ENCODE measurements at places on chromosomes 16 and 17.

GRCh38 chr17:29039764-29040598 is 3.0 kb upstream of the PIPOX start:
- no peak for DNase-seq

DNA sequence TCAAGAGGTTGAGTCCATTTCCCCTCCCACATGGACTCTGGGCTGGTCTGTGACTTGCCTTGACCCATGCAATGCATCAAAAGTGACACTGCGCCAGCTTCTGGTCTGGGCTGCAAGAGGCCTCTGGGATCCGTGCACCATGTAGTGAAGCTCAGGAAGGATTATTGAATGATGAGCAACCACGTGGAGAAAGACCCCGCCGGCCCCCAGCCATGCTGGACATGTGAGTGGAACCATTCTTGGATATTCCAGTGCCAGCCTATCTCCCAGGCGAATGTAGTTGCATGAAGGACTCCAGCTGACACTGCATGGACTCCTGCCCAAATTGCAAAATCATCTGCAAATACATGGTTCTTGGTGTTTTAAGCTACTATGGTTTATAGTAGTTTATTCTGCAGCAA is 7.6 kb upstream of the ALOX15B start:
- DNase-seq: no peak

DNA sequence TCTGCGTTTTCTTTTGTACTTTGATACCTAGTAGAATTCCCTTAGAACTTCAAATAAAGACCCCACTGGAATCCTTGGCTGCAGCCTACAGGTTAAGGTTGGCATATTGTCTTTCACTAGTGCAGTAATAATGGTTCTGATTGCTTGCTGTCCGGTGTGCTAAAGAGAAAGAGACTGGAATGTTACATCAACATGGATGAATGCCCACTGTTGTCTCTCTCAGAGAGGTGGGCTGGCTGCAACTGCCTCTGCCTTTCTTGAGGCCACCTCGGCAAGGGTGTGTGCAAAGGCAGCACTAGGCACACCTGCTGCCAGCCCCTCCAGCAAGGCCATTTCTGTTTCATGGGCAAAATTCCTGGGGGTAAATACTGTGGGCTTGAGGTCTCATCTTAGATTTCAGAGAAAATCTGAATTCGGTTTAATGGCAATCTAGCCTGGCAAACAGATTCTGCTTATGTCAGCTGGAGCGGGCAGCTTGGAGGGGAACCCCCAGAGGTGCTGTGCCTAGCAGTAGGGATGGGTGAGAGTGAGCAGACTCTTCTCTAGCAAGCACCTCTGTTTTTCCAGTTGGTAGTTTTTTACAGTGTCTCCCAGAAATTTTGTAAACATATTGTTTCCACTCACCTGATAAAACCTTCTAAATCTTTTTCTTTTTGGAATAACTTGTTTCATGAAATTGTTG is 54.0 kb downstream of the MRTFB start:
- DNase-seq: no peak

GRCh38 chr17:19654896-19655295 is 6.3 kb downstream of the ALDH3A2 start:
- DNase-seq: no peak

DNA sequence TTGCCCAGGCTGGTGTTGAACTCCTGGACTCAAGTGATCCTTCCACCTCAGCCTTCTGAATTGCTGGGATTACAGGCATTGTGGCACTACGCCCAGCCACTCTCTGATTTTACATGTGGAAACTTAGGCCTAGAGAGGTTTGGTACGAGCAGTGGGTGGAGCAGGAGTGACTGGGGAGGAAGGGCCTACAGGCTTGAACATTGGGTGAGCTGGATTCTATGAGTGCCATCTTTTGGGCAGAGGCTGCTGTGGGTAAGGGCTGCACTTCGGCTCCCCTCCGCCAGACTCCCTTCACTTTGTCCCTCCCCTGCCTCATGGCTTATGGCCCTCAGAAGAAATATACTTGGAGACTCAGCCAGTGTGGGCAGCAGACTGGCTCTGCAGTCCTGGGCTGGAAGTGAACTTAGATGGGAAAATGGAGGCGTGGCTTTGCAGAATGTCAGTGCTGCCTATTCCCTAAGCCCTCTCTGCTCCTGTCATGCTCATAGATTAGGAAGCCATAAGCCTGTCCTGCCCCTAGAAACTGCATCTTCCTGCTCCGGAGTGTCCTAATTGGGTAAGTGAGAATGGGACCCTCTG is 9.5 kb upstream of the MRC2 start:
- no peak for DNase-seq

DNA sequence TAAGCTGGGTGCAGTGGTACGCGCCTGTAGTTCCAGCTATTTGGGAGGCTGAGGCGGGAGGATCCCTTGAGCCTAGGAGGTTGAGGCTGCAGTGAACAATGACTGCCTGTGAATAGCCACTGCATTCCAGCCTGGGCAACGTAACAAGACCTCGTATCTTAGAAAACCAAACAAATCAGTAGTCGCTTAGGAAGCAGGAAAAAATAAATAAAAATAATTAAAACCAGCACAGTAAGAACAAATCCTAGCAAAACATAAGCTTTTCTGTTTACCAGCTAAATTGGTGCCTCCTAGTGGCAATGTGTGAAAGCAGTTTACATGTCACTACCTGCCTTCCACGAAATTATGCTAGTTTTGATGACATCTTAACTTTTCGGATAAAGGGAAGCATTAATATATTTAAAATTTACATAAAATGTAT is 1.3 kb downstream of the ARMC5 start:
- no peak for DNase-seq

- DNase-seq: no peak
Measured at GRCh38 chr17:81486199-81486810, 26.3 kb downstream of the ACTG1 start.

DNA sequence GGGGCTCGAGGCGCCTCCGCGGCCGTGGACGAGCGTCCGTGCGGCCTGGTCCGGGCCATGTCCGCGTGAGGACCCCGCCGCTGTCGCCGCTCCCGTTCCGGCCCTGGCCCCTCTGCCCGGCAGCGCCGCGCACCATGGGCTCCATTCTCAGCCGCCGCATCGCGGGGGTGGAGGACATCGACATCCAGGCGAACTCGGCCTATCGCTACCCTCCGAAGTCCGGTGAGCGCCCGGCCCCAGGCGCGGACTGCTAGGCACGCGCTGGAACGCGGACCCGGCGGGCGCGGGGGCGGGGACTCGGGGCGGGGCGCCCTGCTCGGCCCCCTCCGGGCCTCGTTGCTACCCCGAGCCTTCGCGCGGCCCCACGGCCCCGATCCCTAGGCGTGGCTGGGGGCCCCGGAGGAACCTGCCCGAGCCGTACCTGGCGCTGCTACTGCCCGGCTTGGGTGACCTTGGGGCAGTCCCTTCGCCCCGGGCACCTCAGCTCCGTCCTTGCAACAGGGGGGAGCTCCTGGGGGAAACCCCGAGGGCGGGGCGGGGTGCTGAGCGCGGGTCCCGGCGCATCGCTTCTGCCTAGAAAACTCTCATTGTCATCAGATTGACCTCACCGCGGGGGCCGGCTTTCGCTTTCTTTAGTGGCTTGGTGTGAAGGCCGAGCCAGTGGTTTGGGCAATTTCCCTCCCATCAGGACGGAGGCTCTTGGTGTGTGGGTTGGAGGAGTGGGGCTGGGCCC is 367 bp downstream of the MGRN1 start:
- DNase-seq: no peak

- no peak for DNase-seq
Measured at GRCh38 chr17:12732366-12732765, 56.9 kb upstream of the ARHGAP44 start.

- DNase-seq: no peak
Measured at GRCh38 chr16:25037221-25037620, 22.1 kb upstream of the ARHGAP17 start.

GRCh38 chr16:56747486-56748045 is 17.6 kb downstream of the NUP93 start:
- no peak for DNase-seq

DNA sequence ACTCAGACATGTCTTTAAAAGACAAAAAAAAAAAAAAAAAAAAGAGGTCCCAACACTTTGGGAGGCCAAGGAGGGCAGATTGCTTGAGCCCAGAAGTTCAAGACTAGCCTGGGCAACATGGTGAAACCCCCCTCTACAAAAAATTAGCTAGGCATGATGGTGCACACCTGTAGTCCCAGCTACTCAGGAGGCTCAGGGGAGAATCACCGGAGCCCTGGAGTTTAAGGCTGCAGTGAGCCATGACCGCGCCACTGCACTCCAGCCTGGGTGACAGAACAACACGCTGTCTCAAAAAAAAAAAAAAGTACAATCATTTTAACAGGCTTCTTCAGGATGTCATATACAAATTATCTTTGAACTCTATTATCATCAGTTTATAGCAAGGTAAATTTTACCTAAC is 22.0 kb downstream of the C16orf87 start:
- no peak for DNase-seq

GRCh38 chr16:84272740-84273320 is 21.8 kb upstream of the WFDC1 start:
- no peak for DNase-seq

DNA sequence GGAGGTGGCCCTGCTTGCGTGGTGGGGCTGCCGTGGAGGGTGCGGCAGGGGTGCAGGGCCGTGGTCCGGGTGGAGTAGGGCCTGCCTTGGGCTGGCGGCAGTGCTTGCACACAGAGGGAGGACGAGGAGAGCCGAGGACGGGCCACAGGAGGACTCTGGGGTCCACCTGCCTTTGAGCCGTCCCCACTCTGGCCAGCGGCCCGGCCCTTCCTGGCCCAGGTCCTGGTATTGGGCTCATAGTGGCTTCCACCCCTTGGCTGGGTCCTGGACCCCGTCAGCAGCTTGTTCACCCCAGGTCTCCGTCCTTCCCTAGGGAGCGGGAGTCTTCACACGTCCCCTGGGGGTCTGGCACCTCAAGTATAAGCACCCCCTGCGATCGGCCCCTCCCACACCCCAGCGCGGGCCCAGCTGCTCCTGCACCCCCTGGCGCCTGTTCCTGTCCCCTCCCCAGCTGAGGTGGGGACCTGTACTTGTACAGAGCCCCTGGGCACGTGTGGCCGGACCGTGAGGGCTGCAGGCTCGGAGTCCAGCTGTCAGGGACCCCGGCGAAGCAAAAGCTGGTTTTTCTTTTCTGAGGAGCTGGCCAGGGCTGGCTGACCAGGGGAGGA is 40.1 kb downstream of the SOX8 start:
- no peak for DNase-seq

GRCh38 chr17:57949649-57950048 is 5.6 kb downstream of the CUEDC1 start:
- DNase-seq: no peak

- DNase-seq: no peak
Measured at GRCh38 chr17:80830020-80830780, 161.4 kb upstream of the CHMP6 start.

DNA sequence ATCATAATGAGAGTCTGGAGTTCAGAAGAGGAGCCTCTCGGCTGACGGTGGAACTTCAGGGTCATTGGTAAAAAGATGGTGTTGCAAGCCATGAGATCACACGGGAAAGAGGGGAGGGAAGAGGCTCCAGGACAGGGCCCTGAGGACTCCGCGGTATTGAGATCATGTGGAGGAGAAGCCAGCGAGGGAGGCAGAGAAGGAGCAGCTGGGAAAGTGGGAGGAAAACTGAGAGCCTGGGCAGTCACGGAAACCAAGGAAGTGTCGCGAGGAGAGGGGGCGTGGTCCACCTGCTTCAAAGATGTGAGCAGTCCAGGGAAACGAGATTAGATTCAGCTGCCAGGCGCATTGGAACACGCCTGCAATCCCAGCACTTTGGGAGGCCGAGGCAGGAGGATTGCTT is 27.7 kb upstream of the SBK1 start:
- no peak for DNase-seq

- DNase-seq: no peak
Measured at GRCh38 chr17:6959700-6960099, 36.1 kb upstream of the ALOX12 start.

Measured in frontal cortex (tissue), 4 donors.